ENCODE measurements at places on chromosomes 7 and 10.

- H3K4me3 ChIP-seq, result no peak overlapping the region
- H3K4me1 ChIP-seq, result peaks cover 11% of the 10 kb centered on the region
- H3K36me3 ChIP-seq, result no peaks in the 10 kb centered on the region
- H3K27ac ChIP-seq, result no peak overlapping the region
- H3K27me3 ChIP-seq, result peaks cover 3% of the 10 kb centered on the region
Measured at GRCh38 chr10:110613341-110613995, 30.7 kb upstream of the RBM20 start.

DNA sequence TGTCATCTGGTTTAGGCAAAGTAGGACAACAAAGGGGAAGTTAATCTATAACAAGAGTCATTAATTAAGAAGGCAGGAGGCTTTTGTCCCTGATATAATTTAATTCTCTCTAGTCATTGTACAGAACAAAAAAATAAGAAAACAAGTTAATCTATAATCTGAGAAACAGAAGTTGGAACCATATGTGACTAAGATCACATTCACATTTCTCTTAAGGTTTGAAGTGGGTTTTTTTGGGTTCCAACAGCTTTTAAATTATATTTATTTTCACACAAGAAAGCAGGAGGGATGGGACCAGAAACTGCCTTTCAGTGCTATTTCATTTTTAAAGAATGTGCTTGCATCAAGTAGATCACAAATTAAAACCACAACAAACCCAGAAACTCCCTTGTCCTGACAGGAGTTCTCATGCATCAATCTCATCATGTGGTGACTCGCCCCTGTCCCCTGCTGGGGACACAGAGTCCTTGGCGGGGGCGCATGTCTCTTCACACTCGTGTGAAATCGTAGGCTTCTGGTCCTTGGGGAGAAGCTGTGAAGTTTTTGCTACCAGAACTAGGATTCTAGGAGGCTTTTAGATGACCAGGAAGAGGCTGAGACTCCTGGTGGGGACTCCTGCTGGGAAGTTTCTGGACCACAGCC lies 10.1 kb upstream of the OPN4 start:
- no peak overlapping the region for H3K4me3 ChIP-seq
- H3K27ac ChIP-seq, result peak overlapping the region; percentile 31
- no peaks in the 10 kb centered on the region for H3K36me3 ChIP-seq
- no peaks in the 10 kb centered on the region for H3K27me3 ChIP-seq
- DNase-seq, result no peak

- H3K4me1 ChIP-seq, result no peaks in the 10 kb centered on the region
- H3K27ac ChIP-seq, result no peak overlapping the region
- no peaks in the 10 kb centered on the region for H3K27me3 ChIP-seq
Measured at GRCh38 chr10:86232644-86233043, 134.0 kb downstream of the GRID1 start.

- H3K27ac ChIP-seq, result no peak overlapping the region
- no peak for DNase-seq
- H3K27me3 ChIP-seq, result no peaks in the 10 kb centered on the region
Measured at GRCh38 chr10:34954142-34954541, 136.0 kb downstream of the CUL2 start.

DNA sequence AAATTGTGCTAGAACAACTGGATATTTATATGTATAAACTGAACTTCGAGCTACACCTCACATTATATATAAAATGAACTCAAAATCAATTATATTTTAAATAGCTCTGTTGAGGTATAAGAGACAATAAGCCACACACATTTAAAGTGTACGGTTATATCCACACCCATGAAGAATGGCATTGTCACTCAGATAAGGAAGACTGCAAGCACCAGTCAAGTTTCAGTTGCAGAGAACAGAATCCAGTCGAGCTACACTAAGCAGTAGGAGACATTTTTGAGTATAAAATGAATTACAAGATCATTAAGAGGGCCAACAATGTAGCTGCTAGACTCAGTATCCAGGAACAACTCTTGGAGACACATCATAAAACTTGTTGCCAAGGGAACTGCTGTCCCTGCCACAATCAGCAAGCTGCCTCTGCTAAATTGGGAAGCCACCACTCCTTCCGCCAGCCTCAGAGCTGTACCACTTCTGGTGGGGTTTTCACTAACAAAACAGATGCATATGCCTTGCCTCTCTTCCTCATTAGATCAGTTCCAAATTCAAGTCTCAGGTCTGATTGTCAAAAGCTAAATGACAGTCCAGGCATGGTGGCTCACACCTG lies 19.6 kb upstream of the GPNMB start:
- peaks cover 2% of the 10 kb centered on the region for H3K4me1 ChIP-seq
- no peaks in the 10 kb centered on the region for H3K27me3 ChIP-seq
- no peak for DNase-seq
- no peaks in the 10 kb centered on the region for H3K36me3 ChIP-seq

- peaks cover 19% of the 10 kb centered on the region for H3K4me1 ChIP-seq
- no peaks in the 10 kb centered on the region for H3K36me3 ChIP-seq
- no peak overlapping the region for H3K27ac ChIP-seq
- DNase-seq, result no peak
- H3K27me3 ChIP-seq, result no peaks in the 10 kb centered on the region
Measured at GRCh38 chr10:88226891-88227290, 356.2 kb downstream of the RNLS start.

- no peaks in the 10 kb centered on the region for H3K36me3 ChIP-seq
- no peak overlapping the region for H3K4me3 ChIP-seq
- DNase-seq, result no peak
Measured at GRCh38 chr10:5584895-5585516, 60.2 kb downstream of the CALML3 start.

DNA sequence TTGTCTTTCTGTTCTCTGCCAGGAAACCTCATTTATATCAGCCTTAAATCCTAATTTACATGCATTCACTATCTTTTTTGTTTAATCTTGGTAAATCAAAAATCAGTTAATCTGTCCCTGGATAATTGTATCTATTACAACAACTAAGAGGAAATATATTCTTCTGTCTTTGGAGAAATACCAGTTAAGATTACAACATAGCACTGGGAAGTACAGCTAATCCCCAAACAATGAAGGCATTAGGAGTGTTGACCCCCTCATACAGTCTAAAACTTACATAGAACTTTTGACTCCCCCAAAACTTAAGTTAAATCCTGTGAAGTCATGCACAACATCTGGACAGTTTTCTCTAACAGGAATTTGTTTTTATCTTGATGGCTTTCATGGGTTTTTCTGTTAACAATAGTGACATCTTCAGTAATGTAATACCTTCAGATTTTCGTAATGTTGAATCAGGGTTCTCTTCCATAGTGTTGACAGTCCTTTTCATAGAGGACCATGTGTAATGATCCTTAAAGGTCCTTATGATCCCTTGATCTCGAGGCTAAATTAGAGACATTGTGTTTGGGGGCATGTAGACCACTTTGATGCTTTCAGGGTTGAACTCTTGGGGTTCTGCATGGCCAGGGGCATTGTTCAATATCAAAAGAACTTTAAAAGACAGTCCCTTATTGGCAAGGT lies 24.1 kb upstream of the ABCC2 start:
- no peak overlapping the region for H3K27ac ChIP-seq
- H3K4me3 ChIP-seq, result no peak overlapping the region
- H3K27me3 ChIP-seq, result no peaks in the 10 kb centered on the region
- peaks cover 4% of the 10 kb centered on the region for H3K4me1 ChIP-seq

DNA sequence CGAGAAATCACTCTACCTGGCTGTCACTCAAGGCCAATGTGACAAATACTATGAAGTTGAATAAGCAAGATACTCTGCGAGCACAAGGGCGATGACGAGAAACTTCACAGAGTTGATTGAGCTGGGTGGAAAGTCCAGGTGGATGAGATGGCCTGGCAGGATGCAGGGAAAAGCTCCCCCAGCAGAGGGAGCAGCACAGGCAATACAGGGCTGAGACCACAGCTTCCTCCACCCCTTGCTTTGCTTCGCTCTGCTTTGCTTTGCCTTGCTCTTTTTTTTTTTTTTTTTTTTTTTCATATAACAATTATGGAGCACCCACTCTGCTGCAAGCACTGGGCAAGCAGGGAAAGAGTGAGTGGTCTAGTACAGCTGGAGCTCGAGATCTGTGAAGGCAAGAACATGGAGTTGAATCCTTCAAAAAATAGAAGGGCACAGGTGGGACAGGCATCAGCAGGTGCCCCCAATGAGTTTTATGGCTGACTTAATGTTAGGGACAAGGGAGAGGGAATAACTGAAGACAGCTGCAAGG lies 88.3 kb downstream of the CABCOCO1 start:
- no peak overlapping the region for H3K4me3 ChIP-seq
- no peaks in the 10 kb centered on the region for H3K27me3 ChIP-seq
- H3K27ac ChIP-seq, result peak overlapping the region; percentile 27
- H3K36me3 ChIP-seq, result no peaks in the 10 kb centered on the region

GRCh38 chr10:102832987-102833386 lies 4.2 kb downstream of the CYP17A1 start:
- H3K36me3 ChIP-seq, result no peaks in the 10 kb centered on the region
- peaks cover 4% of the 10 kb centered on the region for H3K4me1 ChIP-seq
- H3K27ac ChIP-seq, result no peak overlapping the region
- H3K27me3 ChIP-seq, result no peaks in the 10 kb centered on the region
- no peak overlapping the region for H3K4me3 ChIP-seq
- DNase-seq, result no peak

DNA sequence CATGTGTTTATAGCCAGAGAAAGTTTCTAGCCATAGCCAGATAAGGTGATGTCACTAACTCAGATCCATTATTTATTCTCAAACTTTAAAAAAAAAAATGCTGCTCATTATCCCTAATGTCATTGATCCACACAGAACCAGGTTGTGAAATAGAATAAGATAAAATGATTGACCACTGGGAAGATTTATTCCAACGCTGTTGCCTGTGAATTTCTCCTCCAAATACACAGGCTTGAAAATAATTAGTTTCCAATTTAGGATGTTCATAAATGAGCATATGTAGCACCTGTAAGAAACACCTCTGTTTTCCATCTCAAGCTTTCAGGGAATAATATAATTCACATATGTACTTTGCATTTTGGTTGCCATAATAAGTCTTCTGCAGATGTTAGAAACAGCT lies 283.1 kb upstream of the DKK1 start:
- no peak overlapping the region for H3K4me3 ChIP-seq
- no peak overlapping the region for H3K27ac ChIP-seq
- H3K36me3 ChIP-seq, result no peaks in the 10 kb centered on the region

DNA sequence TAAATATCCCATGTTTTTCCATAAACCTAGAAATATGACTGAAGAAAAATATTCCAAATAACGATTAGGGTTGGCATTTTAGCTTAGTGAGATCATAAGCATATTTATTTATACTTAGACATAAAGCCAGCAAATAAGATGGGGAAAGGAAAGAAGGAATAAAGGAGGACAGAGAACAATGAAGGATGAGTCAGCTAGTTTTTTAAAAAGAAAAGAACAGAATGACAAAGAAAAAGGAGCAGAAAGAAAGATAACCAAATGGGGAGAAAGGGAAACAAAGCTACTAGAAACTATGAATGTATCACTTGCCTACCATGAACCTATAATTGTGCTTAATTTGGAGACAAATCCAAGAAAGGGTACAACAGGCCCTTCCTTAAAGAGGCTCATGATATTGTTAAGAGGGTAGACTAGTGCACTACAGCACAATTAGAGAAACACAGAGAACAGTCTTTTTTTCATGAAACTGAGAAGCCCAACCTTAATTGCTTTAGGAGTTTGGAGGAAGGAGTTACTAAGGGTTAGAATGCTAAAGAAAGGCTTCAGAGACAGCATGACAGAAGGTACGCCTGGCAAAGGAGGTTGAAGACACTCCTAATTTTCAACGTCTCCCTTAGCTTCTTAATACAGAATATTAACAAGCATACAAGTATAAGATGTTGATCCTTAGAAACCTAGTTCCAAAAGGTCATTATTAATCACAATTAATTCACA lies 23.9 kb downstream of the HERPUD2 start:
- H3K27me3 ChIP-seq, result no peaks in the 10 kb centered on the region
- no peak for DNase-seq
- H3K4me1 ChIP-seq, result peaks cover 31% of the 10 kb centered on the region
- H3K36me3 ChIP-seq, result peaks cover 38% of the 10 kb centered on the region
- H3K27ac ChIP-seq, result no peak overlapping the region
- no peak overlapping the region for H3K4me3 ChIP-seq

DNA sequence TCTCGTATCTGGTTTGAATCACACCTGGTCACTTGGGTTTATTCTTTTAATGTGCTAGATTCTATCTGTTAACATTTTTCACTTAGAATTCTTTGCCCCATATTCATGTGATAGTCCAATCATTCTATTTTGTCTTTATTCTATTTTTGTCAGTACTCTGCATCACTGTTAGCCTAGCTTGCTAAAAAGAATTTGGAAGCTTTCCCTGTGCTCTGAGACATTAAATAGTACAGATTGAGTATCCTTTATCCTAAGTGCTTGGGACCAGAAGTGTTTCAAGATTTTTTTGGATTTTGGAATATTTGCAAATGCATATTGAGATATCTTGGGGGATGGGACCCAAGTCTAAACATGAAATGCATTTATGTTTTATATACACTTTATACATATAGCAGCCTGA lies 51.0 kb downstream of the RALA start:
- H3K27ac ChIP-seq, result no peak overlapping the region
- H3K4me1 ChIP-seq, result peaks cover 9% of the 10 kb centered on the region
- no peaks in the 10 kb centered on the region for H3K27me3 ChIP-seq
- peaks cover 8% of the 10 kb centered on the region for H3K36me3 ChIP-seq
- H3K4me3 ChIP-seq, result no peak overlapping the region

DNA sequence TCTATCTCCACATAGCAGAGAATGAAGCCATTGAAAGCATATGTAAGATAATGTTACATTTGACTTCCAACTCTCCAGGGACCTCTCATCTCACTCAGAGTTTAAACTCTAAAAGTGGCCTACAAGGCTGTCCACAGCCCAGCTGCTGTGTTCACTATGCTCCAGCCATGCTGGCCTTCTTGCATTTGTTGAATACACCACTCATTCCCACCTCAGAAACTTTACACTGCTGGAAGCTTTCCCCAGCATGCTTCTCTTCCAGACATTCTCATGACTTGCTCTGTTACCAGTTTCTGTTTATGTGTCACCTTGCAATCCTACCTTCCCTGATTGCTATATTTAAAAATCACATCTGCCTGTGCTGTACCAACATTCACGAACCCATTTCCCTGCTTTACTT lies 167.2 kb downstream of the WNT2 start:
- no peak overlapping the region for H3K27ac ChIP-seq
- no peaks in the 10 kb centered on the region for H3K27me3 ChIP-seq
- H3K4me1 ChIP-seq, result peaks cover 8% of the 10 kb centered on the region
- H3K36me3 ChIP-seq, result peaks cover 6% of the 10 kb centered on the region
- no peak for DNase-seq
- H3K4me3 ChIP-seq, result no peak overlapping the region

DNA sequence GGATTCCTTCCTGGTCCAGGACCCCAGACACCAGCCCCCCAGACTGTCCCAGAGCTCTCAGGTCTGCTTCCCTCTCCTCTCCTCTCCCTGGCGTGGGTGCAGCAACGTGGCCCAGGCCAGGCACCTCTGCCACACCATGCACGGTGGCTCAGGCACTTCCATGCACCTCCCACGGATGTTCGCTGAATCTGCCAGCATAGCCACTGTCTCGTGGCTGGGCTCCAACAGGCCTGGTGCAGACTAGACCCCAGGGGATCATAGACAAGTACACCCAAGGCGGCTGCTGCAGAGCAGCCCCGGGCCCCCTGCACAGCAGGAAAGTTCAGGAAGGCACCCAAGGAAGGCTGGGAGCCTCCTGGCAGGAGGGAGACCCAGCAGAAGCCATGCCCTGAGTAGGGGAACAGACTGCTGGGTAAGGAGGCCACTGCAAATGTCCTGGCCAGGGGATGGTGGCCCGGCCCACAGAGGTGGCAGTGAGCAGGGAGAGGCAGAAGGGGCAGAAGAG lies 4.4 kb downstream of the RASGEF1A start:
- H3K4me3 ChIP-seq, result no peak overlapping the region
- peaks cover 32% of the 10 kb centered on the region for H3K27me3 ChIP-seq
- peak; percentile 81 for DNase-seq

- no peaks in the 10 kb centered on the region for H3K36me3 ChIP-seq
- no peaks in the 10 kb centered on the region for H3K4me1 ChIP-seq
- H3K27ac ChIP-seq, result no peak overlapping the region
- H3K27me3 ChIP-seq, result peaks cover 10% of the 10 kb centered on the region
Measured at GRCh38 chr7:118245267-118246040, 20.9 kb downstream of the ANKRD7 start.
